ENCODE measurements at places on chromosomes 1 and 21.
A peak's percentile ranks its signal among the peaks of the same experiment; 100 is the strongest.

- DNase-seq = no peak
These were observed 152.3 kb upstream of the RGS18 start for GRCh38 chr1:192005976-192006375.

- DNase-seq = no peak
These were observed 130.0 kb upstream of the BACE2 start for GRCh38 chr21:41037936-41038335.

GRCh38 chr1:180785291-180785690 is 127.4 kb upstream of the KIAA1614 start:
- no peak for DNase-seq

DNA sequence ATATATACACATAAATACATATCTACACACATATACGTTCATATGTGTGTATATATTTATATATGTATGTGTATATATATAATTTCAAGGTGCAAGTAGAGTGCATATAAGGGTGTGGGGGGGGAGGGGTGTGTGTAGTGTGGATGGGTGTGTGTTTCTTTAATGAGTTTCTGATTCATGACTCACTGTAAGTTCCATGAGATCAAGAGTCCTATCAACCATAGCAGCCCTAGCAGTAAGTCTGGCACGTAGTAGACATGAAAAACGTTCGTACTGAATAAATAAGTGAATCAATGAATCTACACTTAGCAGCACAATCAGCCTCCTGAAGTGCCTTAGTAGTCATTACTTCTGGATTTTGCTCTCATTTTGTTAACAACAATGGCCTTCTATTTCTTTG is 61.9 kb upstream of the KRTAP11-1 start:
- no peak for DNase-seq

GRCh38 chr1:150968491-150968890 is 6.1 kb downstream of the CERS2 start:
- no peak for DNase-seq

GRCh38 chr1:214002472-214002871 is 14.7 kb downstream of the PROX1 start:
- DNase-seq = no peak

- peak; percentile 62 for DNase-seq
These were observed 32.9 kb upstream of the DIPK1A start for GRCh38 chr1:92994105-92994712.

DNA sequence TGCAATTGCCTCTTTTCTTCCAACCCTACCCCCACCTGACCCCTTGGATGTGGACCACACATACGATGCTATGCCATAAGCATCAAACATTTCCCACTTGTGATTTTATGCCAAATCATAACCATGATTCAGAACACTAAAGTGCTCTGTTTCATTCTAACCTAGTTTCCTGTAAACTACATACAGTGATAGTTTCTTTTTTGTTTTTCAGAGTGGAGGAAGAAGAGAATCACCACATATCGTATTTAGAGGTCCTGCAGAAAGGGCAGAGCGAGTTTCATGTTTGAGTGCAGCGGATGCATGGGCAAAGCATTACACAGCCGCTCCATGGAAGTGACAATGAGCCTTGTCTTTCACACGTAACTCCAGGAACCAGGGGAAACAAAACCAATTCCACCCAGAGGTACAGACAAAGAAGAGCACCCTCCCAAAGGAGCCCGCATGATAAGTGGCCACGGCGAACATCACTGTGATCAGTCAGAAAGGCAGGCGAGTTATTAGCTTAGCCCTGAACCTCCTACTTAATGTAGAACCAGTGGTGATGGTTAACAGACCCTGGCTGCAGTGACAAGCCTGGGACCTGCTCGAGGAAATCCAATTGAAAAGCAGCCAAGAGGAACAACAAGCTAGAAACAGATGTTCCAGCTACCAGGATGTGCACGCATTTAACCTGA is 64.0 kb upstream of the ZNF281 start:
- no peak for DNase-seq

- DNase-seq = no peak
These were observed 30.5 kb upstream of the NFIA start for GRCh38 chr1:61051719-61052394.
